ENCODE measurements at places on chromosomes 11 and 22.

DNA sequence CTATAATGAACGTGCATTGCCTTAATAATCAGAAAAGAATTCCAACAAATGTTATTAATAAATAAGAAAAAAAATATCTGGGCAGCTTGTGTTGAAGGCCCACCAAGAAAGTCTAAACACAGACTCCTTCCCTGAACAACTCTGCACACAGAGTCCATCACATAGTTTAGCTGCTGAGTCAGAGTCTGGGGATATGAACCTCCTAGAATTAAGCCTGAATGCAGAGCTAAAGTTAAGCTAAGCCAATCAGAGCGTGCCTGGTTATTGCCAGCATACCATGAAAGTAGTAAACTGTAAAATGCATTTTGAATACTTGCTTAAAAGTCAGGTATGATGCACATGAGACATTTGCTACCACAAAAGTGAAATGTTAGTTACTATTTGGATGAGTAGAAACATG, 25.6 kb upstream of the TENM4 start:
- peak; percentile 35 for DNase-seq

GRCh38 chr11:46951864-46952263, 15.3 kb downstream of the CSTPP1 start:
- DNase-seq: no peak

- no peak for DNase-seq
Observed at GRCh38 chr11:42974510-42975179, 337.2 kb upstream of the API5 start.

- DNase-seq: peak; percentile 50
Observed at GRCh38 chr11:1335811-1336761, 26.7 kb upstream of the TOLLIP start.

DNA sequence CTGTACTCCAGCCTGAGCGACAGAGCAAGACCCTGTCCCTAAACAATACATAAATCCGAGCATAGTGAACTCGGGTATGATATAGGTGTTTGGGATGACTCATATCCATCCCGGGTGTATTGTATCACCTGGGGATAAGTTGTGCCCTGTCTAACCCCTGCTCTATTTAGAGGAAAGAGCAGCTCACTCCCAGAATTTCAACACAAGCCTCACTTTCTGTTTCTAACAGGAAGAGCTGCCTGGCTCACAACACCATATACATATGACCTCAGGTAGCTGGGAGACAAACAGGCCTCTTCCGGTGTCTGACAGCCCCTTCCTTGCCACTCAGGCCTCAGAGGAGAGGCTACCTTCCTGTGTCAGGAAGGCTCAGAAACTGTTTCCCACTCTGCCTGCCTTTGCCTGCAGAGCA, 9.9 kb upstream of the MICALL1 start:
- DNase-seq: no peak

GRCh38 chr22:29307596-29308147, 1.2 kb downstream of the GAS2L1 start:
- DNase-seq: no peak

DNA sequence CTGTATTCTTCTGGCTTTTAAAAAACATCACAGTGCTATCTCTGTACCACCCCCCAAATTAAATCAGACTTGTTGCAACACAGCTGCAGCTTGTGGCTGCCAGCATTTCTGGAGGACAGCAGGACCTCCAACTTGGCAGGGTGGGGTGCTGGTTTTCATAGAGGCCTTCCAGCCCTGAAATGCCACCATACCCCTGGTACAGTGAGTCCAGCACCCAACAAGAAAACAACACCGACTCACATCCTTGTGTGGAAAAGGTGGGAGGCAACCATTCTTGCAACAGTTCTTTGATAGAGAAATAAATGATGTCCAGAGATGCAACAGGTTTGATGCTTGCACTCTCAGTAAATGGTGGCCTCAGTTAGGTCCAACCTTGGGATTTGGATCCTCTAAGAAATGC, 96.0 kb downstream of the ABTB2 start:
- DNase-seq: no peak

DNA sequence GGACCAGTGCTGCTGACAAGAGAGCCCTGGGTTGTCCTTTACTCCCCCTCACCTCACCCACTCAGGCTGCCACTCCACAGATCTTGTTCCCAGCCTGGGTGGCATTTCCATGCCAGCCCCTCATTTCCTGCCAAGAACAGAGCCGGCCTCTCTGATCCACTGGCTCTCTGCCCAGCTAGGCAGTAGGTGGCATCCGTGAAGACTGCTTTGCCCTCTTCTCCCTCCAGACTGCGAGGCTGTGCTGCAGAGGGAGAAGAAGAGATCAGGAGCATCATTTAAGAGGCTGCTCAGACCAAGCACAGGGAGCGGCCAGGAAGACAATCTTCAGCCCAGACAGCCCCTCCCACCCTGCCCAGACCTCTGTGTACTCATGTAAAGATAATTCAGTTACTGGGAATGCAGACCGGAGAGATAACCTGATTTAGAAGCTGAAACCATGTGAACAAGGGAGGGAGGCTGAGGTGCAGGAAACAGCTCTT, 126.9 kb upstream of the NCAM1 start:
- no peak for DNase-seq

DNA sequence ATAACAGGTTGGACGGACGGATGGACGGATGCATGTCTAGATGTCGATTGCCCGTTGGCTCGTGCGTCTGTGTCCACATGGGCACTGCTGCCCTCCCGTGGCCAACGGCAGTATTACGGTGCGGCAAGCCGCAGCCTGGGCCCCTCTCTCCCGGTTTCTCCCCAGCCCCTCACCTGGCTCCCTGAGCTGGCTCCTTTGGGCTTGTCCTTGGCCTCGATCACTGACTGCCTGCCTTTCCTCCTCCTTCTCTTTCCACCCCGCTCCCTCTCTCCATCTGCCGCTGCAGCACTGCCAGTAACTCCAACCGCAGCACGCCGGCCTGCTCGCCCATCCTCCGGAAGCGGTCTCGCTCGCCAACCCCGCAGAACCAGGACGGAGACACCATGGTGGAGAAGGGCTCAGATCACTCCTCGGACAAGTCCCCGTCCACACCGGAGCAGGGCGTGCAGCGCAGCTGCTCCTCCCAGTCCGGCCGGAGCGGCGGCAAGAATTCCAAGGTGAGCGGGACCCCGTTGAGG, 77.3 kb downstream of the SCN3B start:
- peak; percentile 87 for DNase-seq

DNA sequence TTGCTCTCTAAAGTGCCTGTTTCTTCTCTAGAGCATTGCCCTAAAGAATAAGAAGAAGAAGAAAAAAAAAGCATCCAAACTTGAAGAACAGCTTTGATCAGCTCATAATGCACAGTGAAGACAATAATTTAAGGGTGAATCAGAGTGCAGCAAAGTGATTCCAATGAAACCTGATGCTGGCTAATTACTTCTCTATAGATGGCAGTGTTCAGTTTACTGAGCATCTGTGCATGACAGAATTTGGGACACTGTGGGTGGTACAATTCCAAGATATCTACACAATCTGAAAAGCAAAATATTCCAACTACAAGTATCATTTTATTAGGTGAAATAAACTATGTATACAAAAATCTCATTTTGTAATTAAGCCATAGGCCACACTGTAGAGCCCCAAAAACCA, 450.5 kb upstream of the CCDC90B start:
- no peak for DNase-seq

DNA sequence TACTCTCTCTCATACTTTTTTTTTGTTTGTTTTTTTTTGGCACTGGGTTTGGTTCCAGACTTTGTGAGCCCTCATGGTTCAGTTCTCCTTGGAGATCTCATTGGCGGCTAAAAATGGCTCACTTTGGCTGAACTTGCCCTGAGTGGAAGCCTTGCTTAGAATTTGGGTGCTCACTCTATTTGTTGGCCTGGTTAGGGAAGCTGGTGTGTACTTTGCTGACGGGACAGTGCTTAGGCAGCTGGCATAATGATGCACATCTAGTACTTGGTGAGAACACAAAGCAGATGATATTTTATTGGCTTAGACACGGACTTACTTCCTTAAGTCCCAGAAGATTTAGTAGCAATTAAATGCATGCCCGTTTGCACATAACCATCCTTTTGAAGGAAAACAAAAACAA, 66.5 kb upstream of the GRAMD1B start:
- DNase-seq: no peak

GRCh38 chr11:10803676-10804075, 5.0 kb downstream of the EIF4G2 start:
- DNase-seq: no peak

DNA sequence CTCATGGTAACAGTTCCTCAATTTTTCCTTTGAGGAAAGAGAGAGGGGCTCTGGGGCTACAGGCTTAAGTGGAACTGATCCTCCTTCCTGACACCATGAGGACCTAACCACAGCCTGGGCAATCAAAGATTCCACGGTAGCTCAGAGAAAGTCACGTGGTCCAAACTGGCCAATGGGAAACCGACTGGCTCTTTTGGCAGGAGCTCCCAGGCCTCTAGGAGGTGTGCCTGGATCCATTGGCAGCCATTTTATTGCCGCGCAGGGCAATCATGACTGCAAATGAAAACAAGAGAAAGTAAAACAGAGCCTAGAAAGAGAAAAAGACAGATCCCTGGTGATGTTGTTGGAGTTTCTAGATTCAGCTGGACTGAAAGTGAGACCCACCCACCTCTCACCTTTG, 27.3 kb upstream of the ASPHD2 start:
- DNase-seq: no peak

GRCh38 chr11:128323381-128323780, 264.0 kb downstream of the ETS1 start:
- peak; percentile 40 for DNase-seq

DNA sequence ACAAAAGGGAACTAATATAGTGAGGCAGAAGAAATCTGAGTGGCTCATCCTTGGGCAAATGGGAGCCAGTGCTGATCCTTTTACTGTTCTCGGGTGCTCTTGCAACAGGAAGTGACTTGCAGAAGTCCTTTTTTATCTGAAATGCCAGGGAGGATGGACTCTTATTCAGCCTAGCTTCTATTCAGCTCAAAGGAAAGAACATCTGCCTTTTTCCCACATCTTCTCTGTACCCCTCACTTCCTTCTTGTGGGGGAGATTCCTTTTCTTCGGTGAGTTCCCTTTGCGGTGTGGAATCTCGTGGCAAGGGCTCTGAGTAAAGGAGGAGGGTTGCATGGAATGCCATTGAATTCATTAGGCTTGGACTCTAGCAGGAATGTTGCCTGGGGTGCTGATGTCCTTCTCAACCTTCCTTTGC, 76.2 kb downstream of the ZBTB16 start:
- no peak for DNase-seq

DNA sequence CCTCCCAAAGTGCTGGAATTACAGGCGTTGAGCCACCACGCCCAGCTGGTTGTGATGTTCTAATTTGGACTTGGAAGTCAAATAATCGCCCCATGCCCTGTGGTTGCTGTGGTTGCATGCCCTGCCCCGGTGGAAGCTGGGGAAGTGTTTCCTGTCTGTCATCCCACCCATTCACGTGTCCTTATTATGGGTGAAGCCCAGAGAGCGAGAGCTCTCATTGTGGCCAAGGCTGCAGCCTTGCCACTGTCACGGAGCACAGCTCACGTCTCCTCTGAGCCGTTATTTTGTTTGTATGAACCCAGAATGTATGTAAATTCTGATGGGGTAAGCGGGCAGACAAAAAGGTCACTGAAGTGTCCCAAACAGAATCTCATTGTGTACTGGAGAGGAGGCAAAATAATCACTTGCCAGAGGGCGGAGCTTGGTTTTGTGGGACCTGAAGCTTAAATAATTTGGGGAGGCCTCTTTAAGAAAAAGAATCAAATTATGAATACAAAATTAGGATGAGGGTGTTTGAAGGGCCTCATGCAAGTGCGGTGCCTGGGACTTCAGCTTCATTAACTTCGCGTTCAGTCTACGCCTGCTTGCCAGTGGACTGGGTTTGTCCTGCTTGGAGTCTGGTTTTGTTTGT, 25.8 kb upstream of the TREH start:
- no peak for DNase-seq

GRCh38 chr11:125504580-125504979, 8.5 kb upstream of the FEZ1 start:
- no peak for DNase-seq

- peak; percentile 85 for DNase-seq
Observed at GRCh38 chr22:48492366-48493320, 1335.0 kb downstream of the BRD1 start.

- no peak for DNase-seq
Observed at GRCh38 chr22:37697538-37697835, 639 bp downstream of the TRIOBP start.

- peak; percentile 16 for DNase-seq
Observed at GRCh38 chr11:65355013-65355775, 643 bp downstream of the TIGD3 start.

GRCh38 chr11:124602193-124602592, 9.0 kb upstream of the PANX3 start:
- no peak for DNase-seq

DNA sequence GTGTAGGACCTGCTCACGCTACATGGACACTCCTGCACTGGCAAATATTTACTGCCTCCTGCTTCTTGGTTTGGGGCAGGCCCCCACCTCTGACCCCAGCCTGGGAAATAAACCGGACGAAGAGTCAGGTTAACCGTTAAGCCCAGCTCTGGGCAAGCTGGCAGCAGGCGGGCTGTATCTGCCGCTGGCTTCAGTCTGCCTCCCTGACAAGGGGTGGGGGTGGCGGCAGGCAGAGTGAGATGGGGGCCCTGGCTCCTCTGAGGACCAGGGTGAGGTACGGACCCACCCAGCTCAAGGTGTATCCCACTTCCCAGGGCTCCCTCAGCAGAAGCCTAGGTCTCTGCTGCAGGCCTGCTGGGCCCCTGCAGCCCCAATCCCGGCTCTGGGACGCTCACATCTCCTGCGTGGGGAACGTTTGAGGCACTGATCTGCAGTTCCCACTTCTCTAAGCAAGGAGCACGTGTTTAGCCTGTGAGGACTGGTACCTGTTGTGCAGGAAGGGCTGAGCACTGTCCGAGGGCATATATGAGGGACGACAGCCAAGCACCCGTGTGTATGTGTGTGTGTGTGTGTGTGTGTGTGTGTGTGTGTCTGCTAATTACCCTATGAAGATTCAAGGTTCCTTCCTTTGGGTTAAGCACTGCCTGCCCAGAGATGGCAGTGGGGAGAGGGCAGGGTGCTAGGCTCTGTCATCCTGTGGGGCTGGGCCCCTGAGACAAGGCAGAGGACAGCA, 1.1 kb upstream of the LRRC75B start:
- DNase-seq: no peak

DNA sequence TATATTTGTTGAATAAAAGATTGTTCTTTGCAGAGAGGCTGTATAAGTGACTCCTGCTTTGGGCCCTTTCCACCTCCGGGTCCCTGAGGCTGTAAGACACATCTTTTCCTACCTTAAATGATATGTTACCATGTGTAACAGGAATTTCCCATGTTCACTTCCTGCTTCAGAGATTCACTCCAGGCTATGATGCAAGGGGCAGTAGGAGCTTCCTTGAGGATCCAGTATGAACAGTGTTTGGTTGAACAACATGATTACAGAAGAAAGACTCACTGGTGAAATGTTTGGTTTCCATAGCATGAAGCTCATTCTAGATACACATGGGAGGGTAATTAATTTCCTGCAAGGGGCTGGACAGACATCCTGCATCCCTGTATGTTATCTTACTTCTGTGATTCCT, 25.6 kb upstream of the ZDHHC13 start:
- no peak for DNase-seq

GRCh38 chr22:35215993-35216392, 41.3 kb upstream of the HMGXB4 start:
- no peak for DNase-seq

- no peak for DNase-seq
Observed at GRCh38 chr11:113389272-113389671, 1.7 kb downstream of the ANKK1 start.

- DNase-seq: no peak
Observed at GRCh38 chr11:76554767-76555166, 109.9 kb downstream of the EMSY start.

Measured in hepatic stellate cell (primary cell).